ENCODE measurements at places on chromosomes 7 and 10. TPM values are rescaled to one million over a fixed set of nuclear protein-coding genes. Genes with fewer than 3 reads are reported as not detected.

DNA sequence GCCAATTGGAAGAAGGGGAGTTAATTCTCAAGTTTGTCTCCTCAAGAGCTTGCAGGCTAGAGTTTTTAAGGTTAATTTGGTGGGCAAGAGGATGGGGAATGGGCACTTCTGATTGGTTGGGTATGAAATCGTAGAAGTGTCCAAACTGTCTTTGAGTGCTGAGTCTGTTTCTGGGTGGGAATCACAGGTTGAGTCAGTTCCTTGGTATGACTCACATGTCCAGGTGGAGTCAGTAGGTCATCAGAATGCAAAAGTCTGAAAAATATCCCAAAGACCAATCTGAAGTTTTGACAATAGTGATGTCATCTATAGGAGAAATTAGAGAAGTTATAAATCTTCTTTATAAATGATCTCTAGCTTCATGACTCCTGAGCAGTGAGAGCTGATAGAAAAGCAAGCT is 1252.2 kb downstream of the REEP3 start:
- no peak for DNase-seq

GRCh38 chr10:85293483-85293882 is 965.1 kb downstream of the CCSER2 start:
- DNase-seq, result no peak

The CLCN1 gene
- polyA plus RNA-seq, result 2.6 TPM

- DNase-seq, result no peak
Observed at GRCh38 chr10:132846631-132847415, 60.9 kb upstream of the NKX6-2 start.

The MRLN gene
- 175 TPM for polyA plus RNA-seq

- no peak for DNase-seq
Observed at GRCh38 chr10:50605951-50606270, 17.8 kb downstream of the SGMS1 start.

- no peak for DNase-seq
Observed at GRCh38 chr7:116167177-116167576, 43.2 kb upstream of the TES start.

- no peak for DNase-seq
Observed at GRCh38 chr7:150852371-150852905, at the start of gene AOC1. Gene AOC1 (plus strand): TSS chr7:150852517. CDS start chr7:150856471, 3,954 bp downstream.

Data from forelimb muscle (tissue), 1 donor.